Stimulated activated CD8-positive, alpha-beta memory T cell treated with anti-CD3 and anti-CD28 coated beads, Interleukin-12 subunit alpha, Interleukin-12 subunit beta, amount 100 ng/mL, for 1 hour (primary cell): ENCODE measurements at places on chromosomes 7 and 10.

DNA sequence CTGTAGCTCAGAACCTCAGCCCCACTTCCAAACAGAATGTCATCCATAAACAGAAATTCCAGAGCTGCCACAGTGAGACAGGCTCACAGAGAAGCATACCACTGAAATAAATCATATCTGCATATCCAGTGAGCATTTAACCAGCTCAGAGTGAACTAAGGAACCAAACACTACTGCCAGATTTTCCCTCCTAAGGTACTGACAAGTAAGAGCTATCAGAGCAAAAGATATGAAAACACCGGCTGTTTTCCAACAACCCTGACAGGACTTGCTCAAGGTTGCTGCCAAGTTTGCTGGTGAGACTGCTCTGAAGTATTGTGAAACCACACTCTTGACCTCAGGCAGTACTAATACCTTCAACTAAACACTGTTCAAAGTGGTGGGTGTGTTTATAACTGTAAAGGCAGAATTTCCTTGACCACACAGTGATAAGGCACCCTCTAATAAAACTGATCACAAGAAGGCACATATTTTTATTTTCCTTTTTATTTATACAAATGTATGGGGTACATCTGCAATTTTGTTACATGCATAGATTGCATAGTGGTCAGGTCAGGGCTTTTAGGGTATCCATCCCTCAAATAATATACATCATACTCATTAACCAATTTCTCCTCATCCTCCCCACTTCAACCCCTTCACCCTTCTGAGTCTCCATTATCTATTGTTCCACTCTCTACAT lies 18.3 kb downstream of the SGMS1 start:
- no peak for DNase-seq

DNA sequence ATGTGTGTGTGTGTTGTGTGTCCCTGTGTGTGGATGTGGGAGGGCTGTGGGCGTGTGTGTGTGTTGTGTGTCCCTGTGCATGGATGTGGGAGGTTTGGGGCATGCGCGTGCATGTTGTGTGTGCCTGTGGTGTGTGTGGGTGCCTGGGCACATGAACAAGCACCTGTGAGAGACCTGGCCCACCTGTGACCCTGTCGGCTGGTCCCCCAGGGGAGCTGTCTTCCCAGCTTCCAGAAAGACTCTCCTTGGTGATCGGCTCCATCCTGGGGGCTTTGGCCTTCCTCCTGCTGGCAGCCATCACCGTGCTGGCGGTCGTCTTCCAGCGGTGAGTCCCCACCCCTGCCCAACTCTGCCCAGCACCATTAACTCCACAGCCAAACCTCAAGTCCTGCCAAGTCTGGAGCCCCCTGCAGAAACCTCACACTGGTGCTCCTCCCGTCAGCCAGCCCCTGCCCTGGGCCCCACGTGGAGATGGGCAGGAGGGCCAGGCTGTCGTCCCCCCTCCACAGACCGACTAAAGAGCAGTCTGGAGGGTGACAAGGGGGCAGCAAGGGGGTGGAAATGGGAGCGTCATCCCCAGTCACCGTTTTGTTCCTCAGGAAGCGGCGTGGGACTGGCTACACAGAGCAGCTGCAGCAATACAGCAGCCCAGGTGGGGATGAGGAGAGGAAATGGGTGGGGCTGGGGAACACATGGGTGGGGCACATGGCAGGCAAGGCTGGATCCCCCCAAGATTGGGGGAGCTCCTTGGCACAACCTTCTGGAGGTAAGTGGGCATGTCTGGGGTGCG lies 12.7 kb downstream of the EPHB6 start:
- no peak for DNase-seq

DNA sequence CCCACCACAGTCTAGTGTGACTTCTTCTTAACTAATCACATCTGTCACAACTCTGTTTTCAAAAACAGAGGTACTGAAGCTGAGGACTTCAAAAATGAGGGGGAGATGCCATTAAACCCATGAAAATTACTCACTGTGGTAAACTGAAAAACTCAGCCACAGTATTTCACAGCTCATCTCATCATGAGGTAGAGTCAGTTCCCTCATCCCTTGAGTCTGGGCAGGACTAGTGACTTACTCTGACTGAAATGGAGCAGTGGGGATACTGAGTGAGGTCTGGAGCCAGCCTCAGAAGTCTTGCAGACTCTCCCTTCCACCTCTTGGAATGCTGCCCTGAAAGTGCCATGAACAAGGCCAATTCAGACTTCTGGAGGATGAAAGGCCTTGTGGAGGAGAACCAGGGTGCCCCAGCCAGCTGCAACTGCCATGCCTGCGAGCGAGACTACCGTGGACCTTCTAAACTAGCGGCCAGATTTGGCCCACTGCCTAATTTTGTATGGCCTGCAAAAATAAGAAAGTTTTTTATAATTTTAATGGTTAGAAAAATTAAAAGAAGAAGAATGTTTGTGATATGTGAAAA lies 24.7 kb upstream of the ANKRD1 start:
- no peak for DNase-seq

- no peak for DNase-seq
These were observed 292.5 kb downstream of the HDAC9 start for GRCh38 chr7:18788026-18788425.

DNA sequence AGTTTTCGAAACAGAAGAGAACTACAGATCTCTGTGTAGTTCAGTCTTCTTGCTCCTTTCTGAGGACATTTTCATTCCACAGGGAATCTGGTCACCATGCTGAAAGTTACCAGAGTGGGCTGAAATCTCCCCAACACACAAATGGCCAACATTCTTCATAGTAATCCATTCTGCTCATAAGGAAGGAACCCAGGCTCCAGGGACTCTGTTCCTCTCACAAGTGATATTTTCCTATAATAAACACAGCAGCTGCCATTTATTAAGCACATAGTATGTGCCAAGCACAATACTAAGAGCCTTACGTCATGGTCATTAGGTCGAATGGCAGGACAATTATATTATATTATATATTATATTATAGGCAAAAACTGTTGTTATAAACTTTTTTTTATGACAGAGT lies 109.8 kb downstream of the RAB11FIP2 start:
- no peak for DNase-seq

- no peak for DNase-seq
These were observed 16.9 kb upstream of the ANKRD1 start for GRCh38 chr10:90937645-90938258.

DNA sequence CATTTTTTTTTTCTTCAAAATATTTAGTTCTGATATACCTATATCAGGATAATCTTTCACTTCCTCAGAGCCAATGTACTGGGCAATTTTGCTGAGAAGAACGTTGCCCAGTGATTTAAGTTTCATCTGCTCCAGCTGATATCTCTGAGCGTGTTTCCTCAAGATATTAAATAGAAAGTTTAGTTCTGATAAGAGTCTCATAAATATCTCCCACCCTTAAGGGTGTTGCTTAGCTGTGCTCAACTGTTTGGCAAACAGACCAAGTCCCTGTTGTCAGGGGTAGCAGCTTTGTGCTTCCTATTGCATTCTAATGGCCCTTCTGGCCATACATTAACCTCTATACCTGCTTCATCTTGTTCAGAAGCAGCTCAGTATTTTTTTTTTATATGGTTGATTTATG lies 84.7 kb upstream of the GPR141 start:
- DNase-seq = no peak

- no peak for DNase-seq
These were observed 21.4 kb downstream of the SLC25A13 start for GRCh38 chr7:96300502-96300901.

DNA sequence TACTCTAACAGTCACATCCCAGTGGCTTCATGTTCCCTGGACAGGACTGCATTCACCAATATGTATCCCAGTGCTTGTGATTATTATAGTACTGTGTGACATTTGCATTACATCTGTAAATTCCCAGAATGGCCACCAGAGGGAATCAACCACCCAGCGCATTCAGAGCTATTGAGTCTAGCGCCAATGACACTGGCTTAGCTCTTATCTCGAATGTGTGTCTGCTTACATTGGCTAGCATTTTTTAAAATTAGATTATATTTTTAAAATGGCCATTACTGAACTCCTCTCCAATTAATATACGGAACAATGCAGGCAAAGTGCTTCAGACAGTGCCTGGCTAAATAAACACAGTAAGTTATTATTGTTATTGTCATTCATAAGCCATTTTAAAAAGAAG lies 36.3 kb downstream of the TRIL start:
- DNase-seq = peak; percentile 27

DNA sequence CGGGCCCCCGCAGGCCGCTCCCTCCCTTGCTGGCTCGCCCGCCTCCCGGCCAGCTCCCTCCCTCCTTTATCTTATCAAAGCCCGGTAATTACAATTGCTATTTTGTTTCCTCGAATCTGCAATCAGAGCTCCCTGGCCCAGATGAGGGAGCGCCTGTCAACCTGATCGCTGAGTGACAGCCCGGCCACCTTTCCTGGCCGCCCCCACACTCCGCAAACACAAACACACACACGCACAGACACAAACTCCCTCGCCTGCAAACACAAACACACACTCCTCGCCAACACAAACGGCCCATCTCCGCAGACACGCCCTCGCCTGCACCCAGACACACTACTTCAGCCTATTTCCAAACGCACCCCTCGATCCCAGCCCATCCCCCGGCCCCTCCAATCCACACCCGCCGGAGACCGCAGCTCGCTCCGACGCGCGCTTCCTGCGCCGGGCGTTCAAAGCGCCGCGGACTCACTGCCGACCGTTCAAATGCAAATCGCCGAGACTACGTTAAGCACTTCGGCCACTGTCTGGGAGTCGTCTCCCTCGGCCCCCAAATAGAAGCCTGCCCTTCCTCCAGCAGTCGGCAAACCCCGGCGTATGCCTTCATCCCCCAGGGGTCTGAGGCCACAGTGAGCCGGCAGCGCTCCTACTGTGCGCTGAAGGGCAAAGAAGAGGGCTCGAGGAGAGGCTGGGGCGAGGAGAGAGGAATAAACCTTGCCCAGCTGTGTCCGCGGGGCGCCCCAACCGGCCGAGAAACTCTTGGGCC lies 3.0 kb upstream of the FGF8 start:
- DNase-seq = no peak

- DNase-seq = no peak
These were observed 102.3 kb upstream of the NUPR2 start for GRCh38 chr7:56218510-56218909.

DNA sequence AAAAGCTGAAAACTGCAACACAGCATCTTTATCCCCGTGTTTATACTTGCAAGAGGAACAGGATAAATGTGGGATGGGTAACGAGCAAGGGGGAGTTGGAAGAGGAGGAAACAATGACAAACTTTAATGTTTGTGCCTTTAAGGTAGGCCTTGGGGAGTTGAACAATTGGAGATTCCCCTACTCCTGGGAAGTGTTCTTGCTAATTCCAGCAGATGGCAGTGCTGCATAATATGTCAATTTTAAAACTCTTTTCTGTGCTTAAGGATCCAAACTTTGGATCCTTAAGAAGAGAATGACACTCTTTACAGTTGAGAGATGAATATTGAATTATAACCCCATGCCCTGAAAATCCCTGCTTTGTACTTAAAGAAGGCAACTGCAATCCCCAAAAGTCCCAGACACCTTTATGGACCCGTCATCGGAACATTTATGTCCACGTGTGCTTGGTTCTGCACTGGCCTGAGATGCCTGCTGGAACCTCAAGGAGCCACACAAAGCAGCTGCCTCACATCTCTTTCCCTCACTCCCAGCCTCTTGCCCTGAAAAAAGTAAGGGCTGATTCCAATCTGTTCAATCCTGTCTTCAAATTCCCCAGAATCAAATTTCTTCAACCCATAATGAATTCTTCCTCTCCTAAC lies 12.0 kb downstream of the IFIT5 start:
- no peak for DNase-seq

DNA sequence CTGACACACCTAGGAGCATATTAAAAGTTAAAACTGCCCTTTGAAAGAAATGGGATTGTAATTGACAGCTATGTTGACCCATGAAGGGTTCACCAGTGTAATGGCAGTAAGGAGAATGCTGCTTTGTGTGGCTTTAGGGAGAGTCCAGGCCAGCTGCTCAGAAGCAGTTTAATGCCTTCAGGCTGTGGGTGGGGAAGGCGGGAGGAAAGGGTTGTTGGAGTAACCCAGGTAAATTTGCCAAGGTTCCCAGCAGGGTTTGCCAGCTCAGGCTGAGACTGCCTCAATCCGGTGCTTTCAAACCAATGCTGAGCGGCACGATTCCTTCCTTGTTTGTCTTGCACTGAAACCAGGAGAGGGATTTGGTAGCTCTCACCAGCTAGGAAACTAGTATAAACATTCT lies 637.2 kb downstream of the INHBA start:
- no peak for DNase-seq

GRCh38 chr10:49298671-49298982 lies 343 bp upstream of the C10orf71 start:
- DNase-seq = no peak

GRCh38 chr7:81181066-81181465 lies 262.2 kb upstream of the SEMA3C start:
- no peak for DNase-seq

DNA sequence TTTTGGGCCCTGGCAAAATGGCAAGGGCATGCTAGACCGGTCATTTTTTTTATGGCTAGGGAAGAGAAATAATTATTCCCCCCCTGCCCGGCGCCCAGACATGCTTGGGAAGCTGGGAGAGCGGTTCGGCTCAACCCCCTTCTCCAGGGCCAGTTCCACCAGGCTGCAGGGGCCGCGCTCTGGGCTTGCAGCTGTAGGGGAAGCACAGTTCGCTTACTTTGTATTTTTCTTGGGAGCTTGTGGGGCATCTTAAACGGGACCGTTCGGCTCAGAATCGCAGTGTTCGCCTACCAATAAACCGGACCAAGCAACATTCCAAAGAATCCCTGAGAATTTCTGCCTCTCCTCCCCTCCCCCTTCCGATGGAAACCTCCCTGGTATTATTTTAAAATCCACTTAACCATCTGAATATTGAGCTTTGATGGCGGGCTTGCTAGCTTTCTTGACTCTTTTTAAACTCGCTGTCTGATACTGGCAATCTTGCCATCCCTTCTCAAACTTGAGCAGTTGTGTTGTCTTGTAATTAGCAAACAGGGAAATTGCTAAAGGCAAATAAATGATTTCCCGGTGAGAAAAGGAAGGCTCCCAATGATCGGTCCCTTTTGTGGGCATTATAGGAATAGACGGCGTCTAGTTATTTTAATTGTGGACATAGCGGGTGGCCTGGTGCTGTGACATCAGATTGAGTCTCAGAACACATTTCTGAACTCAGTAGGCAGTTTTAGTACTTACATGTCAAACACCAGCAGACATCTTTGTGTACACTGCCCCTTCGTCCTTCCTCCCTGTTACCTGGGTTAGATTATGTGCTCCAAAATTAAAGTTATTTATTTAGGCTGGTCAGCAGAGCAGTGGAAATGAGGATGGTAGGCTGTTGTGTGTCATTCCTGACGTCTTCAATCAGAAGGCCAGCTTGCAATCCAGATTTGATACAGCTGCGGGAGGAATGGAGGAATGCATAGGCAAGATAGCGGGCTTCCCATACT lies 3.4 kb downstream of the TCF7L2 start:
- DNase-seq = no peak

- no peak for DNase-seq
These were observed 225.5 kb downstream of the ANKRD7 start for GRCh38 chr7:118449797-118450567.

DNA sequence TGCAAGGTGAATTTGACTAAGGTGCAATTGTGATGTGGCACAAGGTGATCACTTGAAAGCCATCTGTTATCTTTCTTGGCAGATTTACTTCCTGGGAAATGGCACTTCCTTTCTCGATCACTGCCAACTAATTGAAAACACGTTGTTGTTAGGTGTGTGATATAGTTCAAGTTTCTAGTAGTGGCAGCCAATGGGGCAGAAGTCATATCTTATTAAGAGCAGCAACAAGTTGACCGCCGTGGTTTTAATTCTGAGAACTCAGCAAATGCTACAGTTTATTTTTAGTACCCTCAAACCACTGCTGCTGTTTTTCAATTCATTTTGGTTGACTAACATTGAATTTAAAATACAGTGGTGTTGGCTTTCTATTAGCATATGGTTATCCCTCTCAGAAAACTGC lies 1.6 kb downstream of the CHN2 start:
- no peak for DNase-seq

GRCh38 chr10:117563780-117564179 lies 21.2 kb downstream of the EMX2 start:
- no peak for DNase-seq
